C1 segment of cervical spinal cord (tissue), 14 donors: ENCODE measurements at places on chromosomes 13 and 19.
A peak's percentile ranks its signal among the peaks of the same experiment; 100 is the strongest.

- DNase-seq: no peak
These were observed 8.6 kb downstream of the CRLF1 start for GRCh38 chr19:18597809-18598660.

DNA sequence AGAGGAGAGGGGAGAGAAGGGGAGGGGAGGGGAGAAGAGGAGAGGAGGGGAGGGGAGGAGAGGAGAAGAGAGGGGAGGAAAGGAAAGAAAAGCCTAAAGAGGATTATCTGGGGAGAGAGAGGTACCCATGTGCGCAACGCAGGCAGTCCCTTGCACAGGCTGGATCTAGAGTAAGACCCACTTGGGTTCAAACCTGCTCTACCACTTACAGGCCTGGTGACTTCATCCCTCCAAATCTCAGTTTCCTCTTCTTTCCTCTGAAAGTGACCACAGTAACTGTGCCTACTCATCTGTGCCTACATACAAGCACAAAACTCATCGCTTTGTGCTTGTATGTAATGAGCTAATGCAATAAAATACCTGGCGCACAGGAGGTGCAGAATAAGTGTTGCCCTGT, 732 bp upstream of the MAP1S start:
- DNase-seq: no peak

DNA sequence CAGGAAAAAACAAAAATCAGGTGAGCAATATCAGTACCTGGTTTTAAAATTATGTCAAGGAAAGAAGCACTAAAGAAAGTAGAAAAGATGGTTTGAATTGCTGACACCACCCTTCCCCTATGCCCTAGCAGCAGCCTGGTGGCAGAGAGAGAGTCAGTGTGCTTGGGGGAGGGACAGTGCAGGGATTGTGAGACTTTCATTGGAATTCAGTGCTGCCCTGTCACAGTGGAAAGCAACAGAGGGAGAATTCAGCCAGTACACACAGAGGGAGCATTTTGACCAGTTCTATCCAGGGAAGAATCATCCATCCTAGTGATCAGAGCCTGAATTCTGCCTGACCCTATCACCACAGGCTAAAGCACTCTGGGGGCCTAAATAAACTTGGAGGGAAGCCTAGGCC, 222.4 kb upstream of the PCDH17 start:
- peak; percentile 12 for DNase-seq

GRCh38 chr13:40376296-40376849, 290.1 kb downstream of the FOXO1 start:
- no peak for DNase-seq

- DNase-seq: no peak
These were observed 42.4 kb downstream of the WASF3 start for GRCh38 chr13:26599860-26600259.

GRCh38 chr13:33260168-33261098, 25.1 kb downstream of the STARD13 start:
- DNase-seq: no peak

DNA sequence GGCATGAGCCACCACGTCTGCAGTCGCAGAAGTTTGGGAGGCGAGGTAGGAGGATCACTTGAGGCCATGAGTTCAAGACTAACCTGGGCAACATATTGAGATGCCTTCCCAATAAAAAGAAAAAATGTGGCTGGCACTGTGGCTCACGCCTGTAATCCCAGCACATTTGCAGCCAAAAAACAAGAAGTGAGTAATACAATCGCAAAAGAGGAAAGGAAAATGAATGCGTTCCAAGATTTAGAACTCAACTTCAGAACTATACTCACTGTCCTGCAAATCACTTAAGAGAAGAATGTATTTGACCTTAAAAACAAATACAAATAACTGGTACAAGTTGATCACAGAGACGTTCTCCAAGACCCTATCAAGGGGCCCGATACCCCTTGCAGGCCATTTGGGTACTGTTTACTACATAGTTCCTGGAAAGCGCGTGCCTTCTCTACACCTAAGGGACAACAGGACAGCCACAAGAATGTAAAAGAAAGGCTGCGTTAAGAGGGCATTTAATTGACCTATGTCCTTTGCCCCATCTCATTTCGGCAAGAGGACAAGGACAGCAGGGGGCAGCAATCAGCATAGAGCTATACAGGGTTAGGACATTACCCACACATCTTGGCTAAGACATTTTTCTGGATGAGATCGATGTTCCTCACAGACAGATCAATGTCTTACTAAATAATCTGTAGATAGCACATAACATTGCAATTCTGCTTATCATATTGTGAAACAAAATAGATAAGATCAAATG, 41.3 kb downstream of the FLT3 start:
- DNase-seq: no peak

- DNase-seq: no peak
These were observed 175.9 kb upstream of the TRPC4 start for GRCh38 chr13:38045278-38046048.

DNA sequence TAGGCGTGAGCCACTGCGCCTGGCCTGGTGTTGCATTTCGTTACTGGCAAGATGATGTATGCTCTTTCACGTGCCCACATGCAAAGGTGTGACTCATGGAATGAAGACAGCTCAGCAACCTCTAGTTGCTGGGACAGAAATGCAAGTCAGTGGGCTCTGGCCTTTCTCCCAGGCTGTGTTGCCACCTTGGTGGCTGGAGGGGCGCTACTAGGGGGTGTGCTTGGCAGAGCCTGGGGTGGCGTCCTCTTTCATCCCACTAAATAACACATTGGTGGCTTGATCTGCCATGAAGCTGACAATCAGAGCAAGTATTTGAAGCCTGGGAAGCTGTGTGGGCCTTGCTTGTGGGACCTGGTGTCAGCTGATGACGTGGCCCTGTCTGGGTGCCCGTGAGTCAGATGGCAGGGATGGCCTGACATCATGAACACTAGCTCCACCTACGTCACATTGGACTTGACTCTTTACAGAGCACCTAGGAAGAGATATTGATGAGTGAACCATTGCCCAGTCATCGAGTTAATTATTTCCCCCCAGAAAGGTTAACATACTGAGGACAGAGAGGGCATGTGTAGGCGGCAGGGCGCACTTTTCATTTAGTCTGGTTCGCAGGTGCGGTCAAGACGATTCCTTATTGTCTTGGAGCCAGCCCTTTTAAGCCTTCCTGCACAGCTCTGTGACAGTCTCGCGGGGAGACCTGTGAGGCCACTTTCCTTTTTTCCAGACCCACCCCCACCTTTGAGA, 154.2 kb downstream of the TM9SF2 start:
- no peak for DNase-seq

GRCh38 chr19:2058570-2059421, 7.8 kb upstream of the MKNK2 start:
- DNase-seq: no peak

DNA sequence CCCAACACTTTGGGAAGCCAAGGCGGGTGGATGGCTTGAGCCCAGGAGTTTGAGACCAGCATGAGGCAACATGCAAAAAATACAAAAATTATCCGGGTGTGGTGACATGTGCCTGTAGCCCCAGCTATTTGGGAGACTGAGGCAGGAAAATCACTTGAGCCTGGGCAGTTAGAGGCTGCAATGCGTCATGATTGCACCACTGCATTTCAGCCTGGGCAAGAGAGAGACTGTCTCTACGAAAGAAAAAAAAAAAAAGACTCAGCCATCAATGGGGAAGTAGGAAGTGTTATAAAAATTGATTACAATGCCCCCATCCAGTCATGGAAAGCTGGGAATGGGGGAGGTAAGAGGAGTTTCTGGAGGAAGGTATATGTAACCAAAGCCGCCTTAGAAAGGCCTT, 5.4 kb downstream of the TYK2 start:
- no peak for DNase-seq

GRCh38 chr13:75489502-75490263, 7.7 kb upstream of the TBC1D4 start:
- no peak for DNase-seq

DNA sequence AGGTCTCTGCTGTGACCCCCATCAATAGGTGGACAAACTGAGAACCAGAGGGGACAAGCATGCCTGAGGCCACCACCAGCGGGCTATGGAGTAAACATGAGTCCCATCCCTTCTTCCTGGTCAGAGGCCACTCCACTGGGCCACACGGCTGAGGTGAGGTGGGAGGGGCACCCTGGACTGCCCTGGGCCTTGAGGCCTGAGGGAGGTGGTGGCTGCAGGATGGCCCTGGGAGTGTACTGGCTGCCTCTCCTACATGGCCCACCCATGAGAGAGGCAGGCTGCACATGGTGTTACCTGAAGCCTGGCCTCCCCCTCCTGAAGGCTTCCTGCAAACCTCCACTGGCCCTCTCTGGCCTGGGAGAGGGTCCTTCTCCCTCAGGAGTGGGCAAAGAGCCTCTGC, 222.4 kb downstream of the TUBA3C start:
- no peak for DNase-seq
